Activated naive CD4-positive, alpha-beta T cell treated with anti-CD3 and anti-CD28 coated beads, Interleukin-2, amount 50 U/mL, for 16 hours (primary cell): ENCODE measurements at places on chromosomes 1 and 21.
A peak's percentile ranks its signal among the peaks of the same experiment; 100 is the strongest.

DNA sequence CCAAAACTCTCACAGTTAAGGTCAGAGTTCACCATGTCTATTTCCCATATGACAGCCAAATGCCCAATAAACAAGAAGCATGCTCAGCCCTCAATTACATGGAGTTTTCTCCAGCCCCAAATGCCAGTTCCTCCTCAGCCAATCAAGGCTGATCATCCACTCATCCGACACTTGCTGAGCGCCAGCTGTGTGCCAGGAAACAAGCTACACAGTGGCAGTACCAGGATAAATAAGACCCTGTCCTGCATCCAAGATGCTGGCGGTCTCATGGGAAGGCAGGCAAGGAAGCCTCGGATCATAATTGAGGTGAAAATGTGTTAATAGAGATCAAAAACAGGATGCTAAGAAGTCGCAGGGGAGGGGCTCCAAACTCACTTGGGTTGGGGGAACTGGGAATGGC is 7.7 kb downstream of the ZBTB17 start:
- DNase-seq: no peak

- no peak for DNase-seq
These were observed 9.1 kb upstream of the ARTN start for GRCh38 chr1:43924516-43924915.

GRCh38 chr1:50454911-50455310 is 31.7 kb upstream of the DMRTA2 start:
- no peak for DNase-seq

DNA sequence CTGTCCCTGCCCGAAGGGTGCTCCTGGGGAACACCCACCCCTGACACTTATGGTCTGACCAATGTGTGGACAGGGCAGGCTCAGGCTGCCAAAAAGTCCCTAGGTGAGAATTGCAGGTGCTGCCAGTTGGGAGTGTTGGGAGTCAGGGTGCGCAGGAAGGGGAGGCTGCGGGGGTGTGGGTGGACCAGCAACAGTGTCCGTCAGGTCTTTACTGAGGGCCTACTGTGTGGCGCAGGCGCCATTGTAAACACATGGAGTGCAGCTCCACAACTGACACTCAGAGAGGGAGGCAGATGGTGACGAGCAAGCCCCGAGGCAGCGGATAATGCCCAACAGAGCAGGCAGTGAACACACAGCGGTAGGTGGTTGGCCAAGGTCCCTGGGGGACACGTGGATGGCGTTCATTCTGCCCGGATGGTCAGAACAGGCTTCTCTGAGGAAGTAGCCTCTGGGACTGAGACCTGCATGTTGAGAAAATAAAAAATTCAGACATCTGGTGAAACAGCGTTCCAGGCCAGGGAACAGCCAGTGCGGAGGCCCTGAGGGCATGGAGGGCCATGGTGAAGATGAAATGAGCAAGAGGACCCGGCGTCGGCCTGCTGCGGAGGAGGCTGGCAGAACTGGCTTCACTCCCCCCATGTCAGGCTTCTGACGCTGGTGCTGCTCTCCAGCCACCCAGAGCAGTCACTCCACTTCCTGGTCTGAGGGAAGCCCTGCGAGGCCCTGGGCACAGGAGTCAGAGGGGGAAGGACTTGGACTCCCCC is 136.2 kb upstream of the ZBTB40 start:
- DNase-seq: no peak

GRCh38 chr21:37580666-37581065 is 214.1 kb downstream of the DYRK1A start:
- DNase-seq: no peak

GRCh38 chr1:112472142-112472541 is 36.6 kb upstream of the WNT2B start:
- DNase-seq: no peak

GRCh38 chr1:109385417-109385816 is 12.3 kb downstream of the SORT1 start:
- DNase-seq: no peak

GRCh38 chr1:34007760-34008159 is 143.9 kb downstream of the HMGB4 start:
- no peak for DNase-seq

DNA sequence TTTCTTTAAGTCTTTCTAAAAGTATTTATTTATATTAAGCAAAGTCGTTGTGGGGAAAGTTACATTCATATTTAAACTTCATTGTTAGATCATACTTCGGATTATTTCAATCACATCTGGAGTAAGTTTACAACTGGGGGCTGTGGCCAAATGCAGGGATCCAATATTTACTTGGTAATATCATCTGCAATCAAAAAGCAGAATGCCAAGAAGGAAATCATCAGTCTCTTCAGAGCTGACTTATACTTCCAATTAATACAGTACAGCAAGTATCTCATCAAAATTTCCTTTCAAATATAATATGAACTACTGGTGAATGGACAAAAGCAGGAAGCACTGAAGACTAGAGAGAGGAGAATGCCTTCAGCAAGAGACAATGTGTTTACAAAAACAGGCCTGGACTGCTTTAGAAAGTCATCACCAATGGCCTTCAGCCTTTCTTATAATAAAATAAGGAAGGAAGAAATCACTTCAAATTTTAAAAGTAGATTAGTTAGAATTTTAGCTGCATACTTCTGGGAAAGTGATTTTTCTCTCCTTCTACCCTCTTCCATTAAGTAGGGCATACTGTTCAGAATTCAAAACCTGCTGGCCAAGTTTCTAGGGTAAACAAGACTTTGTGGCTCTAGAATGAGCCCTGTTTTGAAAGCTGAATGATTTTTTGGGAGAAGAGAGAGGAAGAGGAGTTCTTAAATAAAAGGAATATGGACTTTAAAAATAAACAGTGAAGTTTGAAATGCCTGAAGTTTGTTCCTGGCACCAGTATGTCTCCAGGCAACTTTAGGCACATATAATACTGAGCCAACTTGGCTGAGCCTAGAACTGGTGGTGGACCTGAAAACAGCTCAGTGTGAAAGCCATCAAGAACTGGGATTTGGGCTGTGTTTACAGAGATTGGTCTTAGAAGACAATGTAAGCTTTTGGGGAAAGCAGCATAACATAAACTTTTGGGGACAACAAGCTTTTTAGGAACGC is 22.2 kb upstream of the MYOC start:
- no peak for DNase-seq

- no peak for DNase-seq
These were observed 30.1 kb upstream of the VASH2 start for GRCh38 chr1:212920246-212920645.

DNA sequence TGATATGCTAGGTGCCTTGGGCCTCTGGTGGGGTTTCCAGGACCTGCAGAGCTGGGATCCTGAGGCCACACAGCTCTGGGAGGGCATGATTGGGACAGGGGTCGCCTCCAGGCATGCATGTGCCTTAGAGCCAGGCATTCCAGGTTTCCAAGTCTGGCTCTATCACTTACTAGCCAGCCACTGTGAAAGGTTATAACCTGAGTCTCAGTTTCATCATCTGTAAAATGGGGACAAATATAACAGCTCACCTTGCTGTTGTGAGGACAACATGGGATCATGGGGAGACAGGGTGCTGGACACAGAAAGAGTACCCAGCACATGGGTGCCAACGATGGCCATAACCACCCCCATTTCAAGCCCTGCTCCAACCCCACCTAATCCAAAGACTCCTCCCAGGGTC is 2.7 kb downstream of the CHI3L1 start:
- DNase-seq: no peak

DNA sequence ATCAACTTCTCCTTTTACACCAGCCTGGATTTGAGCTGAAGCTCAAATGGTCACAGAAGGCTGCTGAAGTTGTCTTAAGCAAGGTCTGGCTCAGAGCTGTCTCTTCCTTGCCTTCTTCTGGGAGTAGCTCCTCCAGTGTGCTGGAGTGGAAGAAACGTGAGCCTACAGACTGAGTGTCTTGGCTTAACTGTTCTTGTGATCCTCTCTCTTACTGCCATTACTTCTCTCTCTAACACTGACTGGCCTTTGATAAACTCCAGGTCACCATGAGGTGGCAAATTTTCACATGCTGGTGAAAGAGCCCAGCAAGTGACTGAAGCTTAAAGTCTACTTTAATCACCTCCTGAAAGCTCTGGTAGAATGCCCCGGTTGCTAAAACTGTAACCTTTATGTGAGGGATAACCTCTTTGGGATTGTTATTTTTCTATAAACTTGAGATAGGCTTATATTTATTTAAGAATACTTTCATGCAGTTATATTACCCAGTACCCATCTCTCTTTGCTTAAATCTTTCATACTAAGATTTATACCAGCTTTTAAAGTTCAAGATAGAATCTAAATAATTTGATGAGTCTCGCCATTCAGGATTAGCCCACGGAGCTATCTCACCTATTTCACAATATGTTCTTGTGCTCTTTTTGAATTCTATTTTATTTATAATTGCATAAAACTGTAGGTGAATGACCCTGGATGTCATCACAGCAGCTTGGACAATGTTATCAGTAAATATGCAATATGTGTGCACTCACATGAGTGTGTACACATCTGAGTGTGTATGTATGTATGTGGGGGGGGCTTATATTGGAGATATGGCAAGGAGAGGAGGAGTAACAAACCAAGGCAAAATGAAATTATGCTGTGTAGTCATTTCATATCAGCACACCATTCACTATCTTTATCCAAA is 924.0 kb downstream of the LTN1 start:
- no peak for DNase-seq

- no peak for DNase-seq
These were observed 5.5 kb upstream of the PIK3R3 start for GRCh38 chr1:46137916-46138315.

DNA sequence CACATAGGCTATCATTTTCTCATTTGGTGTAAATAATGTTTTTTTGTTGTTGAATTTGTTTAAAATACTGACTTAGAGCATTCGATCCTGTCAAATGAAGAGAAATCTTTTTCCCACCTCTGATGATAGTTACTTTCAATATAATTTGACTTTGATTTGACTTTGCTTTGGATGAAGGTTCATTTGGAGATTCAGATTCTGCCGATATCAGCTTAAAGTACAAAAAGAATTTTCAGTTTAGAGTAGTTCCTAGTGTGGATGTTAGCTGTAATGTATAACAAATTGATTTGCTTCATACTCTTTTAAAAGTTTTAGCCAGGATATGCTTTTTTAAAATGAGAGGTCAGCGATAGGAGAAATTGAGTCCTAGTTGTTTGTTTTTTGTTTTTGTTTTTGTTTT is 9.9 kb downstream of the STX12 start:
- no peak for DNase-seq

GRCh38 chr1:57111175-57111574 is 145.4 kb upstream of the C8B start:
- no peak for DNase-seq

GRCh38 chr1:155323729-155324036 is 3.0 kb downstream of the RUSC1 start:
- DNase-seq: peak; percentile 74

GRCh38 chr1:47713975-47714767 is 276.3 kb downstream of the FOXD2 start:
- DNase-seq: no peak

DNA sequence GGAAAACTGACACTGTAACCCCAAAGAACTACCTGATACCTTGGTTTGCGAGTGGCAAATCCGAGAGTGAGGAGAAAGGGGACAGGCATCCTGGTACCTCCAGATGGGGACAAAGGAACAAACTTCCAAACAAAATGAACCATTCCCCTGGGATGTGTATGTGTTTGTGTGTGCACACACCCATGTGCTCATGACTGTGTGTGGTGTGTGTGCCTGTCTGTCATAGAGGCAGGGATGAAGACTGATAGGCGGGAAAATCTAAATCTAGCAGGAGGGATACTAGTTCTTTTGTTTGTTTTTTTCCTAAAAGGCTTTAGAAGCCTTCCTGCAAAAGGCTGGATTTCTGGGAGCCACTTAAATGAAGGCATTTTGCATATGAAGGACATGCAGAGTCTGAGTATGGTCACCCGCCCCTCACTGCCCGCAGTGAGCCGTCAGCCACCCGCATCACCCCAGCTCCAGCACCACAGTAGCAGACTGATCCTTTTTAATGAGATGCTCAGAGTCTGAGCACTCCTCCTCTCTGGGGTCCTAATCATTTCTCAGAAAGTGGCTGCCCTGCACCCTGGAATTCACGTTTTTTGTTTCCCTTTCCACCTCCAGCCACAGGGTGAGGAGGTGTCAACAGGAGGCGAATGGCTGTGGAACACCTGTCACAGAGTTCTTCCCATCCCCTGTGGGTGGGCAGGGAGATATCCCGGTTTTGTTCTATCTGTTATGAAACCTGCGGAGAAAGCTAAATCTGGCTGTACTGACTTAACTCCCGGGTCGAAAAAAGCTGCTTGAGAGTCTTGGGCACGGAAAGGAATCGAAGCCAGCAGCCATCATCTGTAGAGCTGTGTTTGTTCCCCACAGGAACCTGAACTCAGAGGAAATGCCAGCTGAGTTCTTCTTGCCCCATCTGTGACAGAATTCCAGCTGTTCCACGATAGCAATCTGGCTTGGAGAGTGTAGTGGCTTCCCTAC is 34.9 kb downstream of the UTP25 start:
- no peak for DNase-seq

DNA sequence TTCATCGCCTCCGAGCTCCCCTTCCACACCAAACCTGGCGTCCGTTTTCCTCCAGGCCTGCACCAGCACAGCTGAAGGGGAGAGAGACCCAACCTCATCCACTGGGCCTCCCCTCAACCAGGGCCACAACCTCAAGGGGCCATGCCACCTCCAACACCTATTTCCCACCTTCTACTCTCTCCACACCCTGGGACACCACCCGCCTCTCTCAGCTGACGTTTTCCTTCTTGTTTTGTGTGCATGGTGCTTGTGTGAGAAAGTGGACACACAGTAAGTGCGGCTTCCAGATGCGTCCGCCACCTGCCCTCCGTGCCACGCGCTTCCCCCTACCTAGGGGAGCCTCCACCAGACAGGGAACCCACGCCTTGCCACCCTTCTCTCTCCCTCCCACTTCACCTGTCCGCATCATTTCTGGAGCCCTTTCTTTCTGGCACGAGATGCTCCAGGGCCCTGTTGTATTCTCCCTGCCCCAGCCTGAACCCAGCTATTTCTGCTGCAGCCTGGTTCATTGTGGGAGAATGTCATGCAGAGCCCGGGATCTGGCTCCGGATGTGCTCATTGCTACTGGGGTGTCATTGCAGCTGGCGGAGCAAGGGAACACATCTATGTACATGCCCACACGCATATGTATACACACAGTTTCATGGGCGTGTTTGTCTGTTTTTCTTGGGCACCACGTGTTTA is 1.3 kb upstream of the GNB1 start:
- peak; percentile 35 for DNase-seq

GRCh38 chr1:59601041-59601441 is 213.7 kb upstream of the HOOK1 start:
- no peak for DNase-seq

GRCh38 chr1:67672260-67672803 is 12.7 kb upstream of the GADD45A start:
- DNase-seq: no peak

DNA sequence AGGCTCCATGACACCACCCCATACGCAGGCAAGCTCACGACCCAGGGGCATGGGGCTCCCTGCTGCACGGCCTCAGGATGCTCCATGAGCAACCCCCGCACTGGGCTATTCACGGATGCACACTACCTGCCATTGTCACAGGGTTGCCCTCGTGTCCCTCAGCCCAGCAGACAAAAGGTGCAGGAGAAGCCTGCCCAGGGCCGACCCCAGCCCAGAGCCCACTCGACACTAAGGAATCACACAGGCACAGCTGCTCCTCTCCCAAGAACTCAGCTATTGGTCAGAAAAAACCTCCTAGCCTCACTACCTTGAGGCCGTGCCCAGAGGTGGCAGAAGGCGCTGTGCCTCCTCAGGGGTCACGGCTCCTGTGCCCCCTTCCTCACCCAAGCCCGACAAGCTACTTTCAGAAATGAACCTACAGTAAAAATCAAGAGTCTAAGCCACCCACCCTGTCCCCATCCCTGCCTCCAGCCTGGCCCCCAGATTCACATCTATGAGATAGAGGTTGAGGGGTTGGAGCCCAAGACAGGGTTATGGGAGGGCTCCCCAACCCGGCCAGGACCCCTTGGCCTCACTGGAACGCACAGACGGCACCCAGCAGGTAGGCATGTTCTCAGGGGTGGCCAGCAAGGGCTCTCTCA is 6.4 kb upstream of the SPATC1L start:
- DNase-seq: no peak
